Endothelial cell of umbilical vein (primary cell): ENCODE measurements at places on chromosomes 3 and 15. TPM values are rescaled to one million over a fixed set of nuclear protein-coding genes. Genes with fewer than 3 reads are reported as not detected.

GRCh38 chr3:170437176-170437575, 18.5 kb downstream of the CLDN11 start:
- H3K27me3 ChIP-seq: no peaks in the 10 kb centered on the region
- DNase-seq: no peak
- no peak overlapping the region for H3K27ac ChIP-seq
- H3K4me1 ChIP-seq: peaks cover 13% of the 10 kb centered on the region
- H3K4me3 ChIP-seq: no peak overlapping the region
- peaks cover 15% of the 10 kb centered on the region for H3K36me3 ChIP-seq

GRCh38 chr3:18282507-18282906, 142.6 kb downstream of the SATB1 start:
- DNase-seq: no peak
- H3K4me1 ChIP-seq: no peaks in the 10 kb centered on the region
- no peaks in the 10 kb centered on the region for H3K36me3 ChIP-seq
- no peaks in the 10 kb centered on the region for H3K27me3 ChIP-seq
- no peak overlapping the region for H3K4me3 ChIP-seq
- no peak overlapping the region for H3K27ac ChIP-seq

DNA sequence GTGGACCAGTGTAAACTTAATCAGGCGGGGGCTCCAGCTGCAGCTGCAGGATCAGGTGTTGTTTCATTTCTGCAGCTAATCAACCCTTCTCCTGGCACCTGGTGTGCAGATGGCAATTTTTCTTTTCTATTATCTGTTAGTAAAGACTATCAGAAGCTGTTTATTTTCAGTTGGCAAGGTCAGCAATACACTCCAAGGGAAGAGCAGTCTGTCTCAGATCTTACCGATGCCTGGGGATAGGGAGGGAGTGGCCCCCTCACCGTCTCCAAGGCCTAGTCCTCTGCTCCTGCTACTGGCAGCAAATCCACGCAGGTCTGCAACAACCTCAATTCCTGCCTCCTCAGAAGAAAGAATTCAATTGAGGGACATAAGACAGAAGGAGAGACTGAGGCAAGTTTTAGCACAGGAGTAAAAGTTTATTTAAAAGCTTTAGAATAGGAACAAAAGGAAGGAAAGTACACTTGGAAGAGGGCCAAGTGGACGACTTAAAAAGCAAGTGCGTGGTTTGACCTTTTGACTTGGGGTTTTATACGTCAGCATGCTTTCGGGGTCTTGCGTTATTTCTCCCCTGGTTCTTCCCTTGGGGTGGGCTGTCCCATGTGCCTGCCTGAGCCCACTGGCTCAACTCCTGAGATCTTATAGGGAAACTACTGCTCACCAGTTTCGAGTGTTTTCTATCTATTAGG, 9.2 kb downstream of the CCRL2 start:
- no peak overlapping the region for H3K4me3 ChIP-seq
- no peaks in the 10 kb centered on the region for H3K36me3 ChIP-seq
- H3K4me1 ChIP-seq: peaks cover 21% of the 10 kb centered on the region
- no peak for DNase-seq

DNA sequence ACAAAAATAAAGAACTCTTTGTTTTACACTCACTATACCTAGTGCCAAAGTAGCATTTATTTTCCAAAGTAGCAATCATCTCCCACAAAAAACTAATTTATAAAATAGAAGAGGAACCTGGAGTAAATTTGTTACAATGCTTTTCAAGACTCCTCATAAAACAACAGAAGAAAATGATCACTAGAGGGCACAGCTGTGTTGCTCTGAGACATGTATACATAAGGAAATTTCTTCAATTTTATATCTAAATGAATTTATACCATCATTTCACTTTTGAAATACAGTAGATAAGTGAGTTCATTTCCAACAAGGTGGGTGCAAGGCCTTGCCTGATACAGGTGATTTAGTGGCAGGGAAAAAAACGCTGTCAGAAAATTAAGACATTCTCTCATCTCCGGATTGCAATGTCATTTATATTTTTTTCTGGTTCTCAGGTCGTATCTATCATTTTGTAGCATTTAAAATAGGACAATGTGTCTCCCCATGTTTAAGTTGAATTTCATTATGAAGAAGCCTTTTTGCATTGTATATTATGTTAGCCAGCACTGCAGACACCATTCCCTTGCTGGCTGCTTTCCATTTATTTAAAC, 25.3 kb upstream of the ARHGEF26 start:
- no peak overlapping the region for H3K4me3 ChIP-seq
- no peaks in the 10 kb centered on the region for H3K4me1 ChIP-seq
- H3K27me3 ChIP-seq: peaks cover 3% of the 10 kb centered on the region
- no peak overlapping the region for H3K27ac ChIP-seq
- no peaks in the 10 kb centered on the region for H3K36me3 ChIP-seq

DNA sequence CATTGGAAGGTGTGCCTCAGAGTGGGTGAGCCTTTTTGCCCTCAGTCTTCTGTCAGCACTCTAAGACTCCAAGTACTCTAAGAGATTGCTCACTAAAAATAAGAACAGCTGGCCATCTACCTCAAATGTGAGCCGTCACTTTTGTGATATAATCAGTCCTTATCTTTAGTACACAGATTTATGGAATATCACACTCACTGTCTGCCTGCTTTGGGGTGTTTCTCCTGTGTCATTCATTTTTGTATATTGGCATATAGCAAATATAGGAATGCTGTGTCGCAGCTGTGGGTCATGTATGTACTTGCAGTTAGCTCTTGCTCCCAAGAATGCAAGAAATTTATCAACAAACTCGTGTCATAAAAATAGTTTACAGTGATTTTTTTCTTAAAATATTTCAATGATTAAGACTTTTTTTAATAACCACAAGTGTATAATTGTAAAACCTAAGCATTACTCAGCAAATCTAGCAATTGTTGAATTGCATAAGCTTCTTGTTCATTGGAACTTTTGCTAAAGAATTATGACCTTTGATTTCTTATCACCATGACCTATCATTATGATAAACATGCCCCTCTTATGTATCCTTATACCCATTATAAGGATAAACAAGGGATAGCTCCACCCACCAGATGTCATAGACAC, 18.8 kb downstream of the SETD5 start:
- no peak overlapping the region for H3K4me3 ChIP-seq
- no peaks in the 10 kb centered on the region for H3K27me3 ChIP-seq
- H3K4me1 ChIP-seq: peaks cover 20% of the 10 kb centered on the region
- peaks cover 2% of the 10 kb centered on the region for H3K36me3 ChIP-seq
- no peak for DNase-seq

- no peak for DNase-seq
- H3K27me3 ChIP-seq: no peaks in the 10 kb centered on the region
- H3K4me3 ChIP-seq: no peak overlapping the region
- no peaks in the 10 kb centered on the region for H3K4me1 ChIP-seq
- no peak overlapping the region for H3K27ac ChIP-seq
Observed at GRCh38 chr3:123285066-123285465, 83.3 kb downstream of the SEC22A start.

GRCh38 chr3:117964814-117965213, 1069.8 kb downstream of the IGSF11 start:
- H3K36me3 ChIP-seq: no peaks in the 10 kb centered on the region
- DNase-seq: no peak
- no peaks in the 10 kb centered on the region for H3K27me3 ChIP-seq
- no peaks in the 10 kb centered on the region for H3K4me1 ChIP-seq
- no peak overlapping the region for H3K27ac ChIP-seq

DNA sequence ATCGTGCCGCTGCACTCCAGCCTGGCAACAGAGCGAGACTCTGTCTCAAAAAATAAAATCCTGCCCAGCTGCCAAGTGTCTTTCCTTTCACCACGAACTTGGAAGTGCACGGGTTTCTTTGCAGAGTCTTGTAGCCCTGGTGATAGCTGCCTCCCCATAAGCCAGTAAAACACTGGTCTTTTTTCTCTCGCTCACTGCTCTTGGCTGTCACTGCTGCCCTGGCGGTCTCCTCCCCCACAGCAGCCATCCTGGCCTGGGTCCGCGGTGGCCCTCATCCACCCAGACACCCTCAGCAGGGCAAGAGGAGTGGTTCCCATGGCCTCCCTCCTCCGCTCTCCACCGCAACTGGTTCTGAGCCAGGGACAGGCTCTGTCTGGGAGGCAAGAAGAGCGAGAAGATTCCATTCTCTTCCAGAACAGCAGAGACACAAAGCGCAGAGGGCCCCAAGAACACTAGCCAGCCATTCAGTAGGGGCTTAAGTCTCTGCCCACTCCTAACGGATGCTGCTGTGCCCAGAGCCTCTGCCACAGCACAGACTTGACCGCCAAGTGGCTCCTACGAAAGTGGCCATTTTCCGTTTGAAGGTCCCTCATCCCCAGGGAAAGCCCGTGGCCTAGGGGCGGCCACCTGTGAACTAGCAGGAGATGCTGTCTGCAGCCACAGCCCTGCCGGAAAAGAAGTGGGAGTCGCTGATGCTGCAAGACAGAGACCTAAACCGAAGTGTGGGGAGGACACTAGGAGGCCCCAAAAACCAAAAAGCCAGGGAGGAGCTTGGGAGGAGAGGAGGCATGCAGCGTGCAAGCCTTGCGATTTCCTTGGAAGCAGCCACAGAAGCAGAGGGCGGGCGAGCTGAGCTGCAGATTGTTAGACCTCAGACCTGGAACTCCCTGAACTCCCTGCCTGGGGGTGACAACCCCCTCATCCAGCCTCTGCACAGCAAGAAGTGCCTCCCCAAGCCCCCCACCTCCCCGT, 44.1 kb downstream of the KLHL25 start:
- no peak overlapping the region for H3K27ac ChIP-seq
- peaks cover 12% of the 10 kb centered on the region for H3K36me3 ChIP-seq
- no peaks in the 10 kb centered on the region for H3K4me1 ChIP-seq
- no peak for DNase-seq
- H3K4me3 ChIP-seq: no peak overlapping the region

CACNA2D2 gene
- not detected in 2 replicates for total RNA-seq

FES gene
- 51.0 and 58.1 TPM in 2 replicates for total RNA-seq

MUC20 gene
- total RNA-seq: 0.62 and 0.81 TPM in 2 replicates

USP4 gene
- 61.3 and 63.0 TPM in 2 replicates for total RNA-seq
